Stimulated activated CD8-positive, alpha-beta memory T cell treated with anti-CD3 and anti-CD28 coated beads, Interleukin-7, amount 100 ng/mL, for 1 hour (primary cell): ENCODE measurements at places on chromosomes 11 and 22.

GRCh38 chr22:30947816-30948454, 20.6 kb downstream of the MORC2 start:
- DNase-seq: no peak

GRCh38 chr11:59078435-59078834, 7.7 kb upstream of the GLYATL1B start:
- DNase-seq: no peak

DNA sequence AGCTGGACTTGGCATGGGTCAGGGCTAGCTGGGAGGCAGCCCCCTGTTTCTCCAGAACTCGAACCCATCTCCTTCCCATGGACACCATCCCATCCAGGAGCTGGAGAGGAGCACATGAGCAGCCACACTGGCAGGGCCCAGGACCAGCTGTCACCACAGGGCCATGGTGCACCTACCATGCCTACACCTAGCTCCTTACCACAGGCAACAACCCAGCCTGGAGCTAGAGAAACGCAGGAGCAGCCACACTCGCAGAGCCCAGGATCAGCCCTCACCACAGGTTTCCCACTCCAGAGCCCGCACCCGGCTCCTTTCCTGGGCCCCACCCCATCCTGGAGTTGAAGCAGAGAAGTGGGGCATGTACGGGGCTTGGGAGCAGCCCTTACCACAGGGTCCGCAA, 50.2 kb downstream of the GAB4 start:
- no peak for DNase-seq

DNA sequence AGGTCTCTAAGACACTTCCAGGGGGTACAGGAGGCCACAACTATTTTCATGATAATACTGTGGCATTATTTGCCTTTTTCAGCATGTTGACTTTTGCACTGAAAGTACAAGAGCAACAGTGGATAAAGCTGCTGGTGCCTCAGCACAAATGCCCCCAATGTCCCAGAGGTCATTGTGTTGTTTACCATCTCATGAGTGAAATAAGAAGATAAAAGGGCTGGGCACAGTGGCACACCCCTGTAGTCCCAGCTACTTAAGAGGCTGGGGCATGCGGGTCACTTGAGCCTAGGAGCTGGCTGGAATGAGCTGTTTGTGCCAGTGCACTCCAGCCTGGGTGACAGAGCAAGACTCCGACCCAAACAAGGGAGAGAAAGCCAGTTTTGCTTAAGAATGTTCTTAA, 72.6 kb upstream of the RAB1B start:
- DNase-seq: no peak

DNA sequence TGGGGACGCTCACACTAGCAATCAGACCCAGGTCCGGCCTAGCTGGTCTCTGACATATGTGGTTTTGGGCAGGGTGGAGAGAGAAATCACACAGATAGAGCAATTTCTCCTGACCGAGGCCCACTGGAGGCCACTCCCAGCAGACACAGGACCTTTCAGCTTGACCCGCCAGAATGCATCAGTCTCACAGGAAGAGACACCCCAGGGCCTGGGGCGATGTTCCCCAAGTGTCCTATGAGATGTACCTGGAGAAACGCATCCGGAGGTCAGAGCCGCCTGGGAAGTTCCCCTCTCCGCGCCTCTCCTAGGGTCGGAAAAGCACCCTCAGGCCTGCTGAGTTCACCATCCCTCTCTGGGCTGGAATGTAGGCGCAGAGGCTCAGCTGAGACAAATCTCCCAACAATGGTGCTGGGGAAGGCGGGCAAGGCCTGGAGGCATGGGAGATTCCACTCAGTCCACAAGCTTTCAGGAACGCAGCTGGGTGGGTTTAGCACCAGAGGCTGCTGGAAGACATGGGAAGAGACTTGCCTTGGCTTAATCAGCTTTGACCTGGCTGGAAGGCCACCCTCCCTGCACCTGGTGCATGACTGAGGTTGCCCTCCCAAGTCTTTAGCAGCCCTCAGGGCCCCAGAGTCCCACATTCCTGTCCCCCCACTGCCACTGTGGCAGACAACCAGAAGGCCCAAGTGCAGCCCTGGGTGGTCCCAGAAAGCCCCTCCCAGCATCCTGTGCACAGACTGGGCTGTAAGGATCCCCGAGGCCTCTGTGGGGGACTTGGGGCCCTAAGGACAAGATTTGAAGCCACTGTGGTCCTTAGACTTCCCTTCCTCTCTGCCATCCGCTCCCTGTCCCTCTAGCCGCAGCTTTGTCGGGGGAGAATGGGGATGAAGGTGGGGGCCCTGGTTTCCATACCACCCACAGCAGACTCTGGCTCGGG, 57.5 kb downstream of the RTL6 start:
- DNase-seq: no peak

DNA sequence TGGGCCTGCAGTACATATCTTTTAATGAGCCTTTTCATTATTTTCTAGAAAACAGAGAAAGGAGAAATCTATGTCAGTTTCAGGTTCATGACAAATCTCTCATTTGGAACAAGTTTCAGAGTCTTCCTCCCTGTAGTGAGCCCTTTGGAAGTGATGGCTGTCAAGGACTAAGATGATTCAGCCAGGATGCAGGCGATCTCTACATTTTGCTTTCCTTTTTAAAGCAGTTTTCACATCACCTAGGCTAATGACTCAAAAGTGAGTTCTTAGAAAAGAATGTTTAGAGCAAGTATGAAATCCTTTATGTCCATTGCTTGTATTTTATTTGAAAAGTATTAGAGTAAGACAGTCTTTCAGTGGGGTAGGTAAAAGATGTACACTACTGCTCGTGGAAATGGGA, 130.1 kb downstream of the TRPC6 start:
- DNase-seq: no peak

DNA sequence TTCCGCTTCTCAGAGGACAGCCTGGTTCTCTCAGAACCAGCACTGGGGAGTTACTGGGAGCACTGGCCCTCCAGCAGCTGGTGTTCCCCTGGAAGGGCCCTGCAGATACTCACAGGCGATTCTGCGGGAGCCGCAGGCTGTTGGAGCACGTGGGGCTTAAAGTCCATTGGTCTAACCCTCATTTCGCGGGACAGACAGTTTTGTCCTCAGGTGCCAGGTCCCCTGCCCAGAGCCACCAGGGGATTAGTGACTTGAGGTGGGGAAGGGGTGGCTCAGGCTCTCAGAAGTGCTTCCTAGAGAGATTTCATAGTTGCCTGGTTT, 53.9 kb downstream of the CACNA1I start:
- DNase-seq: no peak

GRCh38 chr11:117037975-117038350, 60.3 kb downstream of the SIK3 start:
- DNase-seq: no peak

- no peak for DNase-seq
Observed at GRCh38 chr11:61716478-61717285, 35.8 kb upstream of the MYRF start.
